ENCODE measurements at places on chromosomes 2 and 18.
A peak's percentile ranks its signal among the peaks of the same experiment; 100 is the strongest.

- H3K4me3 ChIP-seq, result no peak overlapping the region
- H3K27me3 ChIP-seq, result no peaks in the 10 kb centered on the region
- no peak overlapping the region for H3K27ac ChIP-seq
Observed at GRCh38 chr2:148519013-148519412, 125.5 kb upstream of the EPC2 start.

DNA sequence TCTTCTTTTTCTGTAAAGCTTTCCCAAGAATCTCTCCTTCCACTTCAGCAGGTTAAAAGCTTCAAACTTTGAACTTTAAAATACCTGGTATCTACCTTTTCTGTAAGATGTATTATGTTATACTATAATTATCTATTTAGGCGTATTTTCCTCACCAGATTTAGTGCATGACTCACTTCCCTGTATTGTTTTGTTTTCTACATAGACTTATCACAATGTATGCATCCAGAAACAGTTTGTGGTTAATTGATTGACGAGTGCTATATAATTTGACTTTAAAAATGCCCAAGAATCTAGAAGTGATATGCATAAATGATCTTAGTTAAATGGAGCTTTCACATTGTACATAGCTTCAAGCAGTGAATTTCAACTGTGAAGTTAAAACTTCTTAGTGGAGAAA is 473.9 kb upstream of the CDH2 start:
- H3K27me3 ChIP-seq, result peaks cover 2% of the 10 kb centered on the region
- DNase-seq, result no peak

GRCh38 chr2:79716266-79716665 is 203.4 kb downstream of the CTNNA2 start:
- peak; percentile 21 for DNase-seq
- no peaks in the 10 kb centered on the region for H3K27me3 ChIP-seq
- H3K4me1 ChIP-seq, result peaks cover 7% of the 10 kb centered on the region
- H3K36me3 ChIP-seq, result no peaks in the 10 kb centered on the region

GRCh38 chr2:109433926-109434325 is 179.8 kb downstream of the SEPTIN10 start:
- DNase-seq, result no peak
- no peaks in the 10 kb centered on the region for H3K36me3 ChIP-seq
- H3K4me1 ChIP-seq, result no peaks in the 10 kb centered on the region
- H3K27ac ChIP-seq, result no peak overlapping the region
- H3K4me3 ChIP-seq, result no peak overlapping the region

DNA sequence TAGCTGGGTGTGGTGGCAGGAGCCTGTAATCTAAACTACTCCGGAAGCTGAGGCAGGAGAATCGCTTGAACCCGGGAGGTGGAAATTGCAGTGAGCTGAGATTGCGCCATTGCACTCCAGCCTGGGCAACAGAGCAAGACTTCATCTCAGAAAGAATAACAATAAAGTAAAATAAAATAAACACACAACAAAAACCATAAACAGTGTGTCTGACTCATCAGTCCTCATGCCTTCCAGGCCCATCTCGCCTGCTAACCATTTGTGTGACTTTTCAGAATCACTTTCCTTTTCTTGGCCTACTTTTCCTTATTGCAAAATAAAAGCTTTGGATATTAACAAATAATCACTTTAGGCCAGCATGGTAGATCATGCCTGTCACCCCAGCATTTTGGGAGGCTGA is 42.0 kb upstream of the ASXL2 start:
- no peak overlapping the region for H3K4me3 ChIP-seq
- H3K4me1 ChIP-seq, result no peaks in the 10 kb centered on the region
- DNase-seq, result no peak
- peaks cover 6% of the 10 kb centered on the region for H3K27me3 ChIP-seq
- H3K27ac ChIP-seq, result no peak overlapping the region

DNA sequence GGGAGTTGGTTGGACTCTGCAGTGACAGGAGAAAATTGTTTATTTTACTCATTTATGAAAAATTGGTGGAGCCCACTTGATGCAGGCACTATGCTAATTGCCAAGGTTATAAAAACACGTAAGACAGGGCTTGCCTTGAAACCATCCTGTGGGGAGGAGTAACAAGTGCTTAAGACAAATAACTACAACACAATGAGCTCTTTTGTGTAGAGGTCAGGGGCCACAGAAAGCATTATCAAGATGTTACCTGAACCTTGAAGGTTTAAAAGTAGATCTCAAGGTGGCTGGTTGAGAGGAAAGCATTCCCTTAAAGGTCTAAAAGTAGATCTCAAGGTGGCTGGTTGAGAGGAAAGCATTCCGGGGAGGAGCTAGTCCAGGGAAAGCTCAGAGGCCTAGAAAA is 381.8 kb upstream of the POU3F3 start:
- no peak overlapping the region for H3K4me3 ChIP-seq
- no peak for DNase-seq
- H3K36me3 ChIP-seq, result no peaks in the 10 kb centered on the region
- H3K27me3 ChIP-seq, result no peaks in the 10 kb centered on the region
- H3K4me1 ChIP-seq, result peaks cover 3% of the 10 kb centered on the region

GRCh38 chr18:52451256-52451655 is 111.3 kb downstream of the DCC start:
- H3K27ac ChIP-seq, result no peak overlapping the region
- H3K4me3 ChIP-seq, result no peak overlapping the region
- no peaks in the 10 kb centered on the region for H3K36me3 ChIP-seq
- H3K27me3 ChIP-seq, result no peaks in the 10 kb centered on the region

- peaks cover 13% of the 10 kb centered on the region for H3K27me3 ChIP-seq
- H3K4me3 ChIP-seq, result peak overlapping the region; percentile 95
- H3K36me3 ChIP-seq, result no peaks in the 10 kb centered on the region
- peaks cover 19% of the 10 kb centered on the region for H3K4me1 ChIP-seq
- DNase-seq, result no peak
Observed at GRCh38 chr2:178479758-178480226, 465 bp upstream of the PLEKHA3 start.

DNA sequence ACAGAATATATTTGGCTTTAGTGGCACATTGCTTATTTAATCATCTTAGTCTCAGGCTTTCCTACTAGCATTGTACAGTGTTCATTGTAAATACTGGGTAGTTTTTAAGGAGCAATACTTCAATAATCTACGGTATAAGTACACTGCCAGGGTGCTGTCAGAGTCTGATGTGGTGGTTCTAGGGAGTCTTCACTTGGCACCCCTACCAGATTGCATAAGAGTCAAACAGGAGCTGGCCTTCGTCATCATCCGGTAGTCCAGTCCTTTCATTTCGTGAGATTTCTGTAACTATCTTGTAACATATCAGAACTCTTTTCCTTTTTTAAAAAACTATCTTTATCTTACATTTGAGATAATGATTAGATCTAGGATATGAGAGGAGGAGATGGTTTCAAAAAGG is 91.1 kb downstream of the ZNF532 start:
- no peaks in the 10 kb centered on the region for H3K36me3 ChIP-seq
- peaks cover 21% of the 10 kb centered on the region for H3K4me1 ChIP-seq
- H3K27ac ChIP-seq, result no peak overlapping the region
- DNase-seq, result no peak

DNA sequence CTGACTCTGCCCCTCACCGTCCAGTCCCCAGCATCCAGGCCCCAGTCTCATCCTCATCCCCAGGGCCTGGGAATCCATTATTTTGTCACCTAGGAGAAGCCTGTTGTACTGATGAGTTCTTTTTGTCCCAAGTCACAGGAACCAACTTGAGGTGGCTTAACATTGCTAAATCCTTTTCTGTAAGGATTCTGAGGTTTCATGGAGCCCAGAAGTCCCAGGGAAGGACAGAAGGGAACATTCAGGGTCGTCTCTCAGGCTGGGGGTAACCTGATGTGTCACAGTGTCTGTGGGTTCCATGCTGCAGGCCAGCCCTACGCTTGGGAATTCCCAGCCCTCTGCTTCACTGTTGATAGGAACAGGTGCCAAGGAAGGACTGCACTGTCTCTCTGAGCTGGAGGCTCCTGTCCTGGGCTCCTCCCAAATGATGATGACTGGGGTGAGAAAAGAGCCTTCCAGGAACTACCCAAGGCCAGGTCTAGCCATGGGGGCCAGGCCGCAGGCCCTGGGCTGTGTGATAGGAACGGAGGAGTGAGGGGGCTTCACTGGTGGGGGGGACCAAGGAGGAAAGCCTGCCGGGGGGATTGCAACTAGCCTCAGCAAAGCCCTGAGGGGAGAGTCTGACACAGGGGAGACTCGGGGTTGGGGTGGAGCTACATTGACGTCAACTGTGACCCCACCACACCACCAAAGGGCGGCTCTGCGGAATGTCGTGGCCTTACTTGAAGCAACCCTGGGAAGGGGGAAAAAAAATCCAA is 145.7 kb downstream of the SMAD7 start:
- DNase-seq, result peak; percentile 5
- no peaks in the 10 kb centered on the region for H3K36me3 ChIP-seq
- H3K4me3 ChIP-seq, result no peak overlapping the region
- peaks cover 14% of the 10 kb centered on the region for H3K27me3 ChIP-seq
- peak overlapping the region; percentile 38 for H3K27ac ChIP-seq
